ENCODE measurements at places on chromosomes 5 and 9.

- no peak for DNase-seq
Measured at GRCh38 chr9:135303280-135303647, 176.3 kb upstream of the PPP1R26 start.

GRCh38 chr5:4226565-4226964 is 630.9 kb downstream of the IRX1 start:
- no peak for DNase-seq

- DNase-seq: no peak
Measured at GRCh38 chr9:17970277-17970676, 391.4 kb downstream of the SH3GL2 start.

- DNase-seq: no peak
Measured at GRCh38 chr9:93677641-93678136, 101.3 kb downstream of the PHF2 start.

GRCh38 chr9:72457366-72457765 is 64.0 kb upstream of the TMC1 start:
- DNase-seq: no peak

GRCh38 chr5:96067251-96067650 is 105.6 kb upstream of the ELL2 start:
- DNase-seq: no peak

DNA sequence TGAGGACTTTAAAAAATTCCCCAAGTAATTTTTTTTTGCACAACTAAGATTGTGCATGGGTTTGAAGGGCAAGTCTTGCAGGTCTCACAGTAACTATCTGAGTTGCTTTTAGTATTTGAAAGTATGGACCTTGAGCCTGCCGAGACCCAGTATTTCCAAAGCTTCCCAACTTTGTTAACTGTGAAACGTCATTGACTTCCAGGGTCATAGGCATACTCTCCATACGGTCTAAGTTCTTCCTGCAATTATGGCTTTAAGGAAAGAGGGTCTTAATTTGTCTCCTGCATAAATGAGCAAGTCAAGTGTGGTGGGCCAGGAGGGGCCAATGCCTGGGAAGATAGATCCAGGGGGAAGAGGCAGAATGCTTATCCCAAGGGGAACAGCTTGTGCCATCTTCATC is 24.0 kb upstream of the EPB41L4B start:
- no peak for DNase-seq

GRCh38 chr5:81162501-81162900 is 70.6 kb upstream of the CKMT2 start:
- DNase-seq: no peak

DNA sequence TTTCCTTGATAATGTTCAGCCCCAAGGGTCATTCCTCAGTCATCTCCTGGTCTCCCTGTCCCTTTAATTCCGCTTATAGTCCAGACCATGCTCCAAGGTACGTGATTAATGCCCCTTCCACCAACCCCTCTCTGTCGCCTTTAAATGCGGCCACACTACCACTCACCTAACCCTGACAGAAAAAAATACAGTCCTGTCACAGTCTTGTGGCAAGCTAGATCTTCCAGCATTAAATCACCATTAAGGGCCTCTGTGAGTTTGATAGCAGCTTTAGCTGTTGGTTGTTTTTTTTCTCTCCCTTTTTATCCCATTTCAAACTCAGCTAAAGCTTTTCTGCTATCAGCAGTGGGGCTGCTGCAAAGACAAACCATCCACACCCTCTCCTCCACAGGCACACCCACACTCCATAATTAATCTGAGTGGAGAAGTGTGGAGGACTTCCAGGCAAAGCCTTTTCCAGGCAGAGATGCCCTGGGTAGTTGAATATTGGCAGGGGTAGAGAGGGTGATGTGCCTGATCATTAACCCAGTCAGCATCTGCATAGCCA is 522.7 kb upstream of the CLINT1 start:
- DNase-seq: no peak

GRCh38 chr9:115086886-115087285 is 31.1 kb downstream of the TNC start:
- DNase-seq: no peak

- no peak for DNase-seq
Measured at GRCh38 chr5:150192462-150192861, 2.6 kb downstream of the SLC6A7 start.

DNA sequence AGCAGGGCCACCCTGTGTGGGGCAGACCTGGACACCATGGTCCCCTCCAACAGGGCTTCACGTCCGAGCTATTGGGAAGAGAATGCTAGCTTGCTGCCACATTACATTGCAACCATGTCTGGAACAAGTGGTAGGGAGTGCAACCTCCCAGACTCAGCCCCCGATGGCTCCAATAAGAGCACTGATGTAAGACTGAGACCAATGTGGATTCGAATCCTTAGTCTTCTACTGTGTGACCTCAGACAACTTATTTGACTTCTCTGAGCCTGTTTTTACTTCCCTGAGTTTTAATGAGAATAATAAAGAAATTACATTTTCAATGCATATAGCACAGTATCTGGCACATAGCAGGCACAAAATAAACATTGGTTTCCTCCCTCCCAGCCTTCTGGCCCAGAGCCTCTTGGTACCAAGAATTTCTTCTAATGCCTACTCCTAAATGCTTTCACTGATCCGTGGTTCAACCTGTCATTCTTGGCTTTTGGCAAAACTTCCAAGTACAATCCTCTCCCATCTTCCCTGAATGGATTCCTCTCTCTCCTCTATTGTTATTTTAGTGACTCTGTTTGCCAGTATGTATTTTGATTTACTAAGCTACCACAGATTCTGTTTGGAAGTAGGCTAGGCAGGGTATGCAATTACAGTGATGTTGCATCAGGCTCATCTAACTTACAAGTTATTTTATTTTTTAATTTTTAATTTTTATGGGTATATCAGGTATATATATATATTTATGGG is 34.6 kb upstream of the COL15A1 start:
- DNase-seq: no peak

DNA sequence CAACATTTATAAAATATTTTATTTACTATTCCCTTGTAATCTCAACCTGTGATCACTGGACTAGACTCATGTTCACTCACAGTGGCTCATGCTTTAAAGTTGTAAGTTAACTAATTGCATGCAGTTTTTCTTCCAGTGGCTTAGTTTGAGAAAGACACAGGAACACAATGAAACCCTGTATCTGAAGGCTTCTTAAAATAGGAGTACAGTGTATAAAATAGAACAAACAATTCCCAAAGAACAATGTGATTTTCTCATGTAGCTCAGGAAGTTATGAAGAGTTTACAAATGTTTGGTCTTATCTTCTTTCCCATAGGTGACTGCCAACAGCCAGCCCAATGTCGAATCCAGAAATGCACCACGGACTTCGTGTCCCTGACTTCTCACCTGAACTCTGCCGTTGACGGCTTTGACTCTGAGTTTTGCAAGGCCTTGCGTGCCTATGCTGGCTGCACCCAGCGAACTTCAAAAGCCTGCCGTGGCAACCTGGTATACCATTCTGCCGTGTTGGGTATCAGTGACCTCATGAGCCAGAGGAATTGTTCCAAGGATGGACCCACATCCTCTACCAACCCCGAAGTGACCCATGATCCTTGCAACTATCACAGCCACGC is 5.9 kb downstream of the RGMB start:
- no peak for DNase-seq

DNA sequence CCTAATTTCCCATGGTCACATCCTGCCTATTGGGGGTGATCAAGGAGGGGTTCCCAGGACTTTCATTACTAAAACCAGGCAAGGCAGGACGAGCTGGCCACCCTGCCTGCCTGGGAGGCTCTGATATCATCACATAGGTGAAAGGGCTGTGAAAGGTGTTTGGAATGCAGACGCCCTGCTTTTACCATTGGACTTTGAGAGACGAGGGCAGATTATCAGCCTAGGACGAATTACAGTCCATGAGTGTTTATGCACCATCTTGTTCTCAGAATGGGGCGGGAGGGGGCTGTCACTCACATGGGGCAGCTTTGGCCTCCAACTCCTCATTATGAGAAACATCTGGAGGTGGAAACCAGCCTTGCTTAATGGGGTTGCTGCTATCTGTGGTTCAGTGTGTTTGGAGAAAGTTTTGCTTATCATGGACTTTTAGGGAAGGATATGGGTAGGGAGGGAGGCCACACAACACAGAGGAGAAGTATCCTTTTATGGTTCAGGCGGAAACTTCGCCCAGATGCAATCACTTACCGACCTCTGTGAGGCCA is 69.8 kb upstream of the UBTD2 start:
- no peak for DNase-seq

- no peak for DNase-seq
Measured at GRCh38 chr9:37715991-37716505, 37.6 kb upstream of the TRMT10B start.

DNA sequence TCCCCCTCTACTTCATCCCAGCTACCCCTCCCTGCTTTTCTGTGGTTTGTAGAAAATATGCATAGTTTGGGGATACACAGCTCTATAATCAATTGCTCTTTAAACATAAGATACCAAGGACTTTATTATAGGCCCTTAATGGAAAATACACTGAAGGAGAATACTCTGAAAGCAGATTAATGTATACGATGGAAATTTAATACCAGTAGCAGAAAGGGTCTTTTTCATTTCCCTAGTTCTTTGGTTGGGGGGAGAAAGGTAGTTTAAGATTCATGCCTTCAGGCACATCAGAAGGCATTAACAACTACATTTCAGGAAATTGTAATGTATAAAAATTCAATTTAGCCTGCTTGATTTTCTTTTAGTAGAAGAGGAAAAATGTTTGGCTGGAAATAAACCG is 452.9 kb upstream of the ZNF608 start:
- no peak for DNase-seq

- DNase-seq: no peak
Measured at GRCh38 chr5:119340597-119341218, 15.1 kb upstream of the TNFAIP8 start.

- DNase-seq: no peak
Measured at GRCh38 chr5:98638111-98638510, 135.4 kb upstream of the RGMB start.

DNA sequence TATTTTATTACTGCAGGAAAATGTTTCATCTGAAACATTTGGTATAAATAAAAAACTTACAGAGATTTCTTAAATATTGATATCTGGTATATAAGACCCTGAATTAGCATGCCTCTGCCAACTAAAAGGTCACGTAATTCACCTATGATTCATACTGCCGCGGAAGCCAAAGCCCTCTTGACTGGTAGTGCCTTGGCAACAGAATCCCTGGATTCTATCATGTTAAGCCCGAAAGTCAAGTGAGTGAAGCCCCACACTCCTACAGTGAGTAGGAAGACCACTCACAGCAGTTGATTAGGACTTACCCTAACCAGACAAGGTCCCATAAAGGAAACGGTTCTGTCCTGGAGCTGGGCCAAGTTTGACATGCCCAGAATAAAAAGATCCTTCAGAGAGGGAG is 175.6 kb upstream of the NREP start:
- DNase-seq: no peak

DNA sequence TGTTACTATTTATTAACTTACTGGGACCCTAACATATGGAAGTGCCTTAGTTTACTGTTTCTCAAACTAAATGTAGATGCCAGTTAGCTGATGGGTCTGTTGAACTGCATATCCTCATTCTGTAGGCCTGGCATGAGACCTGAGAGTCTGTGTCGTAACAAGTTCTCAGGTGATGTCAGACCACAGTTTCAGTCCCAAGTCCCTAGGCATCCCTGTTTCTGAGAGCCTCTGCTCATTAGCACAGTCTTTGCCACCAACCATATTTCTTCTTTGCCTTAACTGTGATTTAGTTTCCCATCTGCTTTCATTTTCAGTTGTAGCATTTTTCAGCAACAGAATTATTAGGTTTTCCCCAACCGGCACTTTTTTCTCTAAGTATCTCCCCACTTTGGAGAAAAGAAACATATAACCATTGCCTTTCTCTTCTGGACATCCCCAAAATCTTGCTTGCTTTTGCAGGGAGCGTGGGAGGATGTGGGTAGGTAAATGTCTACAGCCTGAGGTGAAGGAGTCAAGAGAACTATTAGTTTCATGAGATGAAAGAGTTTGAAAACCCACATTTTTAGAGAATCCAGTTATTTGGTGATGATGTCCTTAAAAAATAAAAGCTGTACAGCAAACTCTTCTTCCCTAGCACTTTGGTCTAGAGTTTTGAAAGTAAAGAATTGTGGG is 74.6 kb downstream of the NUDT12 start:
- no peak for DNase-seq

GRCh38 chr5:610744-611730 is 1.1 kb upstream of the CEP72 start:
- DNase-seq: no peak

GRCh38 chr5:181241393-181241975 is 2.2 kb downstream of the RACK1 start:
- no peak for DNase-seq

GRCh38 chr9:130947618-130948140 is 8.6 kb upstream of the FIBCD1 start:
- no peak for DNase-seq

DNA sequence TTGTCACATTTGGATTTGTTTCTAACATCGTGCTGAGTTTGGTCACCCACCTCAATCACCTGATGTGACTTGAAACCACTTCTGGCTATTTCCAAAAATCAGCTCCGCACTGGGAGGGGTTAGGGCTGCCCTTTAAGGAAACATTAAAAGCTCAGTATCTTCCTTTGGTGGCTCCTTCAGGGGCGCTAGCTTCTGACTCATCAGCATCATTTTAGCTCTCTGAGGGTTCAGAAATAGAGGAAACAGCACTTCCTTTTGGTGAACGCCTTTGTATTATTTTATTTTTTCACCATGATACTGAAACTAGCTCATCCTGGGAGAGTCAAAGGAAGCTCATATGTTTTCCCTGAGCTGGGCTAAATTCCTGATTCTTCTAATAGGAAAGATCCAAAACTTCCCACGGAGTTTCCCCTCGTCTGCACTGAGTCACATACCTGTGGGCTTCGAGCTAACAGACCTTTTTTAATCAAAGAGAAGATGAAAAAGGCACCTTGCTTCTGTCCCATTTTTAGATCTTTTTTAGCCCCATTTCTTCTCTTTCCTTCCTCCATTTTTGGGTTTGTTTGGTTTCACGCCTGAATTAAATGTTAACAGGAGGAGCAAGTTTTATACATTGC is 48.2 kb downstream of the ROPN1L start:
- DNase-seq: no peak

DNA sequence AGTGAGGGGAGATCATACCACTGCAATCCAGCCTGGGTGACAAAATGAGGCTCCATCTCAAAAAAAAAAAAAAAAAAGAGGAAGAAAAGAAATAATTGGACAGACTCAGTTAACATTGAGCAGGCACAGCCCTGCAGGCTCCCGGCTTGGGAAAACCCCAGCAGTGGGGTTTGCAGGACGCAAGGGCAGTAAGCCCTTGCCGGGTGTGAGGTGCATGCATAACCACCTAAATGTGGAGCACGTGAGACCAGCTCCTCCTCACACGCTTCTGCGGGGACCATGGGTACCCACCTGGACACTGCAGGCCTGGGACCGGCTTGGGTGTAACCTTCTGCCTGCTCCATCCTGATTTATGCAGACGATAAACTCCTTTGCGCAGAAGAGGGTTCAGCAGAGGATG is 4.8 kb upstream of the SLC6A18 start:
- no peak for DNase-seq

DNA sequence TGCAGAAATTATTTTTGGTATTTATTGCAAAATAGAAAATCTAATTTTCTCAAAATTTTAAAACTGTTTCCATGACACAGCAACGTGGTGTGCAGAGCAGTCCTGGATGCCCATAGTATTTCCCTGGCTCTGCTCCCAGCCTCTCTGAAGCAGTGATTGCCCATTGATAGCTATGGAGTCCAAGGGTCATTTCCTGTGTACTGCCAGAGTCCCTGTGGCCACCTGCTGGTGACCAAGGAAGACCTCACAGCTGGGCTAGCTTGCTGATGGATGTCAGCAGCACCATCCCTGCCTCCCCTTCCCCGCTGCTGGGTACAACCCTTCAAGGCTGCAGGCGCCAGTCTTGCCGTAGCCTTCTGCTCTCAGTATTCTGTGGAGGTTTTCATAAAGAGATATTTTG is 184.1 kb downstream of the DIRAS2 start:
- DNase-seq: no peak

All from stimulated activated CD4-positive, alpha-beta T cell treated with anti-CD3 and anti-CD28 coated beads, Interleukin-15, amount 100 ng/mL, for 1 hour (primary cell).